DMS153 (cell line): ENCODE measurements at places on chromosomes 11 and 22.

DNA sequence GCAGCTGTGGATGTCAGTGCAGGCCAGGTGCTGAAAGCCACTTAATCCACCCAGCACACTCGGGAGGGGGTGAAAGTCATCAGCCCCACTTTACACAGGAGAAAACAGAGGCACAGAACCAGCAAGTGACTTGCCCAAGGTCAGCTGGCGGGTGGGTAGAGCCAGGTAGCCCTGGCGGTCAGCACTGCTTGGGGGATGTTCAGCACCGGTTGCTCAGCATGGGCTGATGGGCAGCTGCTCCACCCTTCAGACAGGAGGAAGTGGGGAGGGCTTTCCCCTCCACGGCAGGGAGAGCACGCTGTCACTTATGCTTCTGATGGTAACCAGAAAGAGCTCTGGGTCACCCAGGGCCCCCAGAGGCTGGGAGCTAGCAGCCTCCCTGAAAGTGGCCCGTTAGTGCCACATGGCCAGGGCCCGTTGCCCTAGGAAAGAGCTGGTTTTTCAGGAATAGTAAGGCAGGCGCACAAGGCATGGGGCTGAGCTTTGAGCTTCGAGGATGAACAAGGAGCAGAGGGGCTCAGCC, 417.9 kb downstream of the CTTN start:
- no peak for DNase-seq

DNA sequence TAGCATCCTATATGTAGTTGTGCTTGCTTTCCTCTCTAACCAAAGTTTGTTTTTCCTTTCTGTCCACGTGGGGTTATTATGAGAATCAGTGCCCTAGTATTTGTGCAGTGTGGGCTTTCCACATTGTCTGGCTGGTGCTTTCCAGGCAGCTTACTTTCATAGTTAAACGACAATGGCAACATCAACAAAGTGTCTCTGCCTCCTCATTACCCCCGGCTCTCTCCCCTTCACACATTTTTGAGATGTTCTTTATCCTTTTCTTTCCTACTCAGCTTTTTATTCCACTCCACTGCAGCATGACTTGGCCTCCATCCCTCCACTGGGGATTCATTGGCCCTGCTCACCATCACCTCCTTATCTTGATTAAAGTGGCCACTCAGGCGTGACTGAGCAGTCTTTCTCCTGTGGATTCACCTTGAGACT, 19.1 kb downstream of the SPECC1L start:
- no peak for DNase-seq

DNA sequence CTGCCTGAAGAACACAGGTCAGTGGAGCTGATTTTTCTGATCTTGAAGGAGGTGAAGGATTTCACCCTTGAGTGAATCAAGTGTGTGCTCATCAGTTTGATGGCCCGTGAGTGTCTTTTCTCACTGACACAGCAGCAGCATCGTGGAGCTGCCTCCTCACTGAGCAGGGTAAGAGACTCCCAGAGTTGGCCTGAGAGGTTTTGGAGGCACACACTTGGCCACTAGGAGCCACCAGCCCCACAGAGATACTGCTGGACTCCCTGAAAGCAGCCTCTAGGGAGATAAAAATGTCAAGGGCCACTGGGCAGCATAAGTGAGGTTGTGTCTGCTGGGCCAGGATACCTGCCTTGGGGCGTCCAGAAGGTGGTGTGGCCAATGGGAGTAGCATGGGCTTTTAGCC, 245.4 kb downstream of the GRIK4 start:
- no peak for DNase-seq

DNA sequence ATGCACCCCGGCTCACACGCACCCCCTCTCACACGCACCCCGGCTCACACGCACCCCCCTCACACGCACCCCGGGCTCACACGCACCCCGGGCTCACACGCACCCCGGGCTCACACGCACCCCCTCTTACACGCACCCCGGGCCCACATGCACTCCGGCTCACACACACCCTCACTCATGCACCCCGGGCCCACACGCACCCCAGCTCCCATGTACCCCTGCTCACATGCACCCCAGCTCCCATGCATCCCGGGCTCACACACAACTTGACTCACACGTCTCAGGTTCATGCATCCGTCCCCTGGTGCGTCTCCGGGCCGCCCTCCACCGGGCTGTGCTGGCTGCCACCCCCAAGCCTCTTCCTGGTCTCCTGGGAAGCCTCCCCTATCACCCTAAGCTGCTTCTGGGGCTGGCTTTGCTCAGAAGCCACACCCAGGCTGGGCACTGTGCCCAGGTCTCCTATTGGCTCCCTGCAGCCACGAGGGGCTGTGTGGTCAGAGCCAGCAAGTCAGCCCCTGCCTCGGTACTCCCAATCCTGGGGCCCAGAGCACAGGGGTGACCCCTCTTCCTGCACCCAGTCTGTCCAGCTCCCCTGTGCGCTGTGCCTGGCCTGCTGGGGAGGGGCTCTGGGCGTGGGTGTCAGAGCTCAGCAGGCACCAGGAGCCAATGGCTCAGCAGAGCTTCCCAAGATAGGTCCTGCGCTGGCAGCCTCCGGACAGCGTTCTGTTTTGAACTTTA, 16.9 kb downstream of the TSPAN4 start:
- peak; percentile 56 for DNase-seq

GRCh38 chr11:107856180-107856980, 2.2 kb downstream of the SLC35F2 start:
- no peak for DNase-seq

- no peak for DNase-seq
Observed at GRCh38 chr11:44290208-44290607, 19.7 kb downstream of the ALX4 start.

GRCh38 chr22:30460147-30460546, 11.7 kb downstream of the SEC14L3 start:
- DNase-seq: peak; percentile 97

DNA sequence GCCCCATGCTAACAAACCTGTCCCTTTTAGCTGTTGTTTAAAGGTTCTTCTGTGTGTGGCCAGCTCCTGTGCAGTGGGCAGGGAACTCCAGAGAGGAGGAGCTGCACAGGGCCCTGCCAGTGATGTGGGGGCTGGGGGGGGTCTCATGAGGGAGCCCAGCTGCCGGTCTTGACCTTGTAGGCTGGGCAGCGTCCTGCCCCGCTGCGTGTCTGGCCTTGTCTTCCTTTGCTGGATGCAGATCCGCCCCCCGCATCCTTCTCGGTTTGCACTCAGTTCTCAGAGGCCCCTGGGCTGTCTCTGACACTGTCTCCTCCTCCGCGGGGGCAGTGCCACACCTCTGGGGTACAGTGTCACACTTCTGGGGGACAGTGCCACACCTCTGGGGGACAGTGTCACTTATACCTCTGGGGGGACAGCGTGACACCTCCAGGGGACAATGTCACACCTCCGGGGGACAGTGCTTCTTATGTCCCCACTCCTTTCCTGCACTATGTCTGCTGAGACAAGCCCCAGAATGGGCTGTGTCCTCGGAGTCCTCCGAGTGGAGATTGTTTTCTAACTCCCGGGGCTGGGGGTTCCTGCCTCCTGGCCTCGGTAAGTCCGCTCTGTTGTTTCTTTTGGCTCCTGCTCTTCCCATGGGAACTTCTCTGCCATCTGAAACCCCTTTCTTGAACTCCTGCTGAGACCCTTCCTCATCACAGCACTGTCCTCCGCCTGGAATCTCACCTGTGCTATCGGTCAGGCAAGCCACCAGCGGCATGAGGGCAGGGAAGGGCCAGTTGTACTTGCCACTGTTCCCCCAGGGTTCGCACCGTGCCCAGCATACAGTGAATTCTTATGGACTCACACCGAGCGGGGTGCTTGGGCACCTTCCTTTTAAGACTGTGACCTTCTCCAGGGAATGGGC, 788.3 kb downstream of the TBC1D22A start:
- no peak for DNase-seq

- peak; percentile 2 for DNase-seq
Observed at GRCh38 chr22:34804604-34805003, 261.4 kb upstream of the ISX start.

DNA sequence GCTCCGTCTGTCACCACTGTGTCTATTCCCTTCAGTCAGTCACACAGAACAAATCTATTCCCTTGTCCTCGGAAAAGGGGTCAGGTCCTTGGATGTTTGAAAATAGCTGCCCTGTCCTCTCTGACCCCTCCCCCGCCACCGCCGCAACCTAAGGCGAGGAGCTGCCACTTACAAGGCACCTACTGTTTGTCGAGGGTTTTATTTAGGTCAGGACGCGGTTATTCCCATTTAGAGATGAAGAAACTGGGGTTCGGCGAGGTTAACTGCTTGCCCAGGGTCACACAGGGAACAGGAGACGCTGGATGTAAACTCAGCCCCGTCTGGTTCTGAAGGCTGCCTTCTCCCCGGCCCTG, 1468.1 kb downstream of the BRD1 start:
- DNase-seq: no peak

- no peak for DNase-seq
Observed at GRCh38 chr11:113952588-113952987, 22.3 kb upstream of the HTR3A start.

DNA sequence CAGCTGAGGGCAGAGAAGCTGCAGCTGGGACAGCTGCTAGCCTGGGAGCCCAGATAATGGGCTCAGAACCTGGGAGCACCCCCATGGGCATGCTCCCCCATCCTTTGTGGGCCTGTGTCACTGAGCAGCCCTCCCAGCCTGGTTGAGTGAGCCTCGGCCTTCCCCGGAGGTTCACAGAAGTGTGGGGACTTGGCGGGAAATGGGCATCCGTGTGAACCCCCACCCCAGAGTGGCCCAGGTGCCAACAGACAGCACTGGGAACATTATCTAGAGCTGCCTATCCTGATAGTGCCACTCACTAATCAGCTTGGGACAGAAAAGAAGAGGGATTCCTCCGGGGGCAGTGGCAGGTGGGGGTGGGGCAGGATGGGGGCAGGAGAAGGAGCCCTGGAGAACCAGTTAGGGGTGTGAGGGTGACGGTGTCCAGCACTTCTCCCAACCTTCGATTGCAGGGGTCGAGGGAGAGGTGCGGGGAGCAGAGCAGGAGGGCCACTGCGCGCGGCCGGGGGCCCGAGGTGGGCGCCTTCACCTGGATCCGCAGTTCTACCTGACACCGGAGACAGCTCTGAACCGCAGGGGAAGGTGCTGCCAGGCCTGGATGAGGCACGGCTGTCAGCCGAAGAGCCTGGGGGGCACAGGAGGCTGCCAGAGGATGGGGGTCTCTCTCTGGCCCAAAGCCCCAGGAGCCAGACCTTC, 33.1 kb downstream of the FLRT1 start:
- DNase-seq: no peak

DNA sequence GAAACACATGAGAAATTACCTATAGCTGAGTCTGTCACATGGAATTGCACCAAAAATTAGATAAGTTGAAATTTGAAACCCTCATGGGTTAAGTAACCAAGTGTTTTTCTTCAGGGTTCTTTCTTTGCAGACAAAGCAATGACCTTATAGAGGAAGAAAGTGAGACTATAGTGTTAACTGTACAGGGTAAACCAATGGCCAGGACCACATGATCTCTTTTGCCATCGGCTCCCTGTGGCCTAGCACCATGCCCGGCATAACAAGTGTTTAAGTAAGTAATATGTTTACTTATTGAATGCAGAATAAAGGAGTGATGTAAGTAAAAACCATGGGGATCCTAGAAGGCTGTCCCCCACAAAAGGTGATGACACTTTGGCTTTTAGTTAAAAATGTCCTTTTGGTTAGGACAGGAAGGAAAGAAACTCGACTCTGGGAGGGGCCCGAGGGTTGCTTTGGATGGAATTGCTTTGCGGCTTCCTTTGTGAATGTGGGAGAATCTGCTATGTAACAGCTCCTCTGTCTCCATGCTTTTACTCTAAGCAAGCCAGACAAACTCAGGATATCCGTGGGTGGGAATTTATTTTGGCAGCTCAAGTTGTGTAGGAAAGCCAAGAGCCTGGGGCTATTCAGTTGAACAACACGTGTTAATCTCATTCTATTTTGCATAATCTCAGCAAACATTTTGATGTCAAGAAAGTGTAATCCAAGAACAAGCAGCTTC, 454.7 kb downstream of the INSC start:
- no peak for DNase-seq

- no peak for DNase-seq
Observed at GRCh38 chr11:64870176-64870892, 8.1 kb downstream of the EHD1 start.

GRCh38 chr11:71169313-71169712, 83.1 kb downstream of the SHANK2 start:
- no peak for DNase-seq

- no peak for DNase-seq
Observed at GRCh38 chr11:67632982-67633755, 3.4 kb upstream of the NUDT8 start.

- DNase-seq: no peak
Observed at GRCh38 chr11:86938900-86939880, 16.0 kb downstream of the FZD4 start.

DNA sequence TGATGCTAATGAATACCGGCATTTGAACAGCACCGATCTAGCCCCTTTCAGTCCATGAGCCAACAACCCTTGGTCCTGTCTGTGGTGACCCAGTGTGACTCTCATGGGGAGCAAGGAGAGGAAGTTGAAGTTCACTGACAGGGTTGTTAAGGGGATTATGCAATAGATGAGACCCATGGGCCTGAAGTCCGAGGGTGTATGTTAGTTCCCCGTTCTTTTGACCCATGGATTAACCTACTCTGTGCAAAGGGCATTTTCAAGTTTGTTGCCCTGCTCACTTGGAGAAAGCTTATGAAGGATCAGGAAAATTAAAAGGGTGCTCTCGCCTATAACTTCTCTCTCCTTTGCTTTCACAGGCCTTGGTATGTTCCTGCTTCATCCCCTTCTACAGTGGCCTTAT, 4.9 kb downstream of the PNPLA3 start:
- DNase-seq: no peak

DNA sequence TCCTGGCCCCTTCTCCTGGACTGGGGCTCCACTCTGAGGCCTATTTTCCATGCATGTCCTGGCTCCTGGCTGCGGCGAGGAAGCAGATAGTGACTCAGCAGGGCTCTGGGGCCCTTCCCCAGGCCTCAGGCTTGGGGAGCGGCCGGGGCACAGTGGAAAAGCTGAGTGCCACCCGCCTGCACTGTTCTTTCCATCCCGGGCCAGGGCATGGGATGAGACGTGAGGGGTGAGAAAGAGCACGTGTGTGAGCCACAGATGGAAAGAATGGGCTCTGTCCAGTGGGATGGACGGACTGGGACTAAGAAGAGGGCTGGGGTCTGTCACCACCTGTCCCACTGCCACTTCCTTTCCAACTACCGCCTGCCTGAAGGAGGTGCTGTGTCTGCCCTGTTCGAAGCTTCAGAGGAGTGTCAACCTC, 12.8 kb downstream of the SLC37A2 start:
- DNase-seq: no peak

- DNase-seq: no peak
Observed at GRCh38 chr11:43989162-43989981, 46.9 kb downstream of the C11orf96 start.

DNA sequence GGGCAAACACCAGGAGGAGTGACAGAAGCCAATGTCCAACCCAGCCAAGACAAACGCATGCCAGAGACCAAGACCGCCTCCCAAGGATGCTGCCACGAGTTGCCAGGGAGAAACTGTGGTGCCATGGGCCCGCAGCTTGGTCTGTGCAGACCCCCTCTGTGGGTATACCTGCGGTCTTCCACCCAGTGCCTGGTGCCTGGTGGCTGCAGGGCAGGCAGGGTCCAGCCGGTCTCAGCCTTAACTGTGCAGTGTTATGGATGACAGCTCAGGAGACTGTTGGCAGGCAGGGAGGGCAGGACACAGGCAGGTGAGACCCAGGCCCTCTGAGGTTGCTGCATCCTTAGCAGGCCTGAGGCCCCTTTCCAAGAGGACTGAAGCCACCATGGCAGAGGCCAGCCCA, 97.9 kb downstream of the MED15 start:
- no peak for DNase-seq
